ENCODE measurements at places on chromosomes 3 and 15.

GRCh38 chr3:3027976-3028567 lies 82.1 kb downstream of the IL5RA start:
- DNase-seq: no peak

DNA sequence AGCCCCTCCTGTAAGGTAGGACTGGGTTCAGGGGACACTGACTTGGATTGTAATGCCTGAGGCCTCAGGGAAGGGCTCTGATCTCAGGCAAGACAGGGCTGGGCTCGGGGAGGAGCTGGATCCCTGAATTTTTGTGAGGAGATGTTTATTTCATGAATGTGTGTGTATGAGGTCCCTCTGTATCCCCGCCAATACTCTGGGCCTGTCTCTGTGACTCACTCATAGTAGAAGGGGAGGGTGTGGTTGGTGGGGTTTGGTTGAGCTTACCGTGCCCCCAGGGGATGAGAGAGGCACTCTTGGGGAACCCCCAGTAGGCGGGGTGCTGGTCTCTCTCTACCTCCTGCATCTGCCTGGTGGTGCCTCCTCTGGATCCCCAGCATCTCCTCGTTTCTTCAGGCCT lies 28.1 kb downstream of the RPSA start:
- DNase-seq: no peak

- DNase-seq: no peak
Observed at GRCh38 chr15:38885471-38885952, 320.9 kb upstream of the RASGRP1 start.

GRCh38 chr3:119258915-119259314 lies 18.2 kb upstream of the B4GALT4 start:
- no peak for DNase-seq

DNA sequence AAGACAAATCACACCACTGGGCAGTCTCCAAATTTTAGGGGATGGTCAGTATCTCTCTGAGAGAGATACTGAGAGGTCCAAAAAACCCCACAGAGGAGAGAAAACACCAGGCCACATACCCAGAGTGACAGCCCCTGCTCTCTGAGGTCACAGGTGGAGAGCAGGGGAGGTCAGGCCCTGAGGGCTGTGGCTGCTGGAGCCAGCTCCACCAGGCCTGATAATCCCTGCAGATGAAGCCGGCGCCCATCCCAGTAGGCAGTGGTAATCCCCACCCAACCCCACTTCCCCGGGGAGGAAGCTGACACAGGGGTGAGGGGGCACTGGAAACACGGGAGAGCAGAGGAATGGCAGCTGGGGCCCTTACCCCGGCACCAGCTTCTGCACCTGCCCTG lies 31.2 kb upstream of the SRP14 start:
- DNase-seq: no peak

- no peak for DNase-seq
Observed at GRCh38 chr15:57100136-57100539, 181.7 kb downstream of the TCF12 start.

DNA sequence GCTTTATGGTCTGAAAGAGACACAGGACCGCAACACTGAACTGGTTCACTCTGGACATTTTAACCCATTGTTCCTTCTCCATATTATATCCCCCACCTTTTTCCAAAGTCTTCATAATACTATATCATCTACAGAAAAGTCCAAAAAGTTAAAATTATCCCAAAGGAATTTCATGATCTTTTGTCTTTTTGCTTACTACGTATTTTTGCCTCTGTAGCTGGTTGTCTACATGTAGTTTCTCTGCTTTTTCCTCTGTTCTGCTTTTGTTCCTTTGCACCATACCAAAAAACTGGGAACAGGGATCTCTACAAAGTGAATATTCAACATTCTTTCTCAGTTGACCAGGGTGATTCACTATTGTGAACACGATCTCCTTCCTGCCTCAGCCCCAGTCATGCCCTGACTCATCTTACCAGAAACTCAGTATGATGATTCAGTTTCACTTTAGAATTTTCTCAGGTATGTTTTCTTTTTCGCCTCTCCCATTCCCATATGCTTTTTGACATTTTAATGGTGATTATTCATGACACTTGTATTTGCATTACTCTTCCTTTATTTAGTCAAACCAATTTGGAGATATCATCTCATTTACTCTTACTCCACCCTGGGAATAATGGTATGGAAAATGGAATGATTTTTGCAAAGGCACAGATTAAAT lies 14.5 kb downstream of the EMC4 start:
- DNase-seq: no peak

DNA sequence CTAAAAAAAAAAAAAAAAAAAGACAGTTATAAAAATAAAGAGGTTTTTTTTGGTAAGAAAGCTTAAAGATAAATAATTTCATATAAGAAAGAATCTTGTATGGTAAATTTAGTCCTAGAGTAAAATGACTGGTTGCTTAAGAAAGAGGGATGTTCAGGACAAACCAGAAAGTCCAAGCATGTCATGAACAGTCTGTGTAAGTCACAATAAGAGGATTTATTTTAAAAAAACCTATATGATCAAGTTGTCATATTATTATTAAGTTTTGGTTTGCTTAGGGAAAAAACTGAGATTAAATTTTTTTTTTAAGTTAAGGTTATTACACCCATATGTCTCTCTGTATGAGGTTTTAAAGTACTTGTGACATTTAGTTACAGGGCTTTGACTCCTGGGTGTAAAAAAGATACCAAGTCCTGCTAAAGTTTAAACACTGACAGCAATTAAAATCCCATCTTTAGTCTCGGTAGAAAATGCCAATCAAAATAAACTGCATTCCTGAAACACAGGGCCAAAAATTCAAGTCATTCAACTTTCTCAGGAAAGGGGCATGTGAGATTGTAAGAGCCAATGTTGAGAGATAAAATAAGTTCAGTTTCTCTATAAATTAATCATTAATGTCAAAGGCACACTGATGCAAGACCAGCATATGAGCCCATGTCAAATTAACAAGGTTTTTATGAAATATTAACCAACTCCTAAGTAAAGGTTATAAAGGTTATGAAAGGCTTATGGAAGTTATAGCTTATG lies 8.5 kb upstream of the BDH1 start:
- DNase-seq: no peak

DNA sequence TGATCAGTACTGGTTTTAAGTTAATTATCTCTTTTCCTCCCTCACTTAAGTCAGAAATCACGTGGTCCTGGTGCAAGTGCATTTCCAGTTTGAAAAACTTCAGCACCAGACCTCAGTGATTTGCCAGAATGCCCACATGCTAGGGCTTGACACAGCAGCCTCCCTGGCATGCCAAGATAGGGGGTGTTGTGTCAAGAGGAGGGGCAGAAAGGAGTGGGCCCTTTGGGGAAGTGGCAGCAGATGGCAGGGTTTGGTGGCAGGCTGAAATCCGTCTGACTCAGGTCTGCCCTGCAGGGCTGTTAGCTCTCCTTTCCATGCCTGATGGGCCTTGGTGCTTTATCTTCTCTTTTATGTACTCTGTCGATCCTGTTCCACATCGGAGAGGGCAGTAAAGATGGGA lies 23.4 kb downstream of the PXK start:
- DNase-seq: no peak

DNA sequence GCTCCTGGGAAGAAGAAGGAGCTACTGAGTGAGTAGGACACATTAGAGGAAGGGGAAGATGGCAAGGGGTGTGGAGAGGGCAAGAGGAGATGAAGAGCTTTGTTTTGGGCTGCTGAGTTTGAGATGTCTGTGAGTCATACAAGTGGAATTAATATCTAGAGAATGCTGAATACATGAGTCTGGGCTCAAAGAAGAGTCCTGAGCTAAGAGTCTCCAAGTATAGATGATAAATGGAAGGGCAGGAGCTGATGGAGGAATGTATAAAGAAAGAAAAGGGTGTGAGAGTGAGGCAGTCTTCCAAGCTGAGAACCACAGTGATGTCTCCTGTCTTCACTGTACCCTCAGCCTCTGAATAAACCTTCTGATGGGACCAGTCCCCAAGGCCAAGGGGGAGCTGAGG lies 205.5 kb upstream of the MRPL3 start:
- no peak for DNase-seq

- DNase-seq: no peak
Observed at GRCh38 chr3:99542767-99543518, 95.5 kb upstream of the COL8A1 start.

Data from effector CD4-positive, alpha-beta T cell (primary cell).